ENCODE measurements at places on chromosomes 2 and 18.
A peak's percentile ranks its signal among the peaks of the same experiment; 100 is the strongest.

- DNase-seq, result no peak
These were observed 774.2 kb upstream of the FSHR start for GRCh38 chr2:49928551-49928950.

DNA sequence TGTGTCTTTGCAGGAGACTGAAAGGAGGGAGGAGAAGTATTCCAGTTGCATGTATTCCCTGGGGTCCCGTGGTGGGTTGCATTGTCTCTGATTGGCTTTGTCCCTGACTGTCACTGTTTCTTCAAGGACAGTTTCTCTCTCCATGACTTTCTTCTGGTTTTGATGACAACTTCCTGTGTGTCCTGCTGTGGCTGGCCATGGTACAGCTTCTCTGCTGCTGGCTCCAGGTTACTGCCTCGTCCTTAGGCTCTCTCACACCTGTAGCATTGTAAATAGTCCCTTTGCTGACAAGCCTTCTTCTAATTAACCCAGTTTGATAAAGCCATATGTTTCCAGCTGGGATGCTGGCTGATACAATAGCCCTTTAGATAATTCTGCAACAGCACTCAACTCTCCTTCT lies 129.0 kb downstream of the LPIN1 start:
- no peak for DNase-seq

DNA sequence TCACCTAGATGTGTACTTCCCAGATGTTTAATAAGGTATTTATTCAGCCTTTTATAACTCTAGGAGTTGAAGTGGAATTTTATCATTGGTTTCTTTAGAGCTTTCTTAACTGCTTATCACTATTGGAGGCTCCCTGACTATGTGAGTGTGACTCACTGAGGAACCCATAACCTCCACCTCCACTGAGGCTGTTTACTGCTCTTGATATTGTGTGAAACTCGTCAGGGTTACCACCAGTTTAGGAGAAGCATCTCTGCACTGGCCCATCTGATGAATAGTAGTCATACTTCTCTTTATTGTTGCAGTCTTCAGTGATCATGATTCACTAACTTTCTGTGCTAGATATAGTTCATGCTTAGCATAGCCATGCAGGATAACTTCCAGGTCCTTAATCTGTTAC lies 79.6 kb upstream of the UBXN4 start:
- DNase-seq, result no peak

DNA sequence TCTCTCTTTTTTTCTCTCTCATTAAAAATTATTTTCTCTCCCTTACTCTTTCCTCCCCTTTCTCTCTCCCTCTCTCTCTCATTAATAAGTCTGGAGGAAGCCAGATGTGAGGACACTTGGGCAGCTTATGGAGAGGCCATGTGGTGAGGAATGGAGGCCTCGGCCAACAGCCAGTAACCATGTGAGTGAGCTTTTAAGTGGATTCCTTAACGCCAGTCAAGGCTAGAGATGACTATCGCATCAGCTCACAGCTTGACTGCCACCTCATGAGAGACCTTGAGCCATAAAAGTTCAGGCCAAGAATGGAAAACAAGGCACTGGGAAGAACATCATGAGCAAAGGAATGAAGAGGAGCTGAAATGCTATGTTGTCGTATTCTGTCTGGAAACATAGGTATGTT lies 39.1 kb downstream of the ETAA1 start:
- DNase-seq, result no peak

DNA sequence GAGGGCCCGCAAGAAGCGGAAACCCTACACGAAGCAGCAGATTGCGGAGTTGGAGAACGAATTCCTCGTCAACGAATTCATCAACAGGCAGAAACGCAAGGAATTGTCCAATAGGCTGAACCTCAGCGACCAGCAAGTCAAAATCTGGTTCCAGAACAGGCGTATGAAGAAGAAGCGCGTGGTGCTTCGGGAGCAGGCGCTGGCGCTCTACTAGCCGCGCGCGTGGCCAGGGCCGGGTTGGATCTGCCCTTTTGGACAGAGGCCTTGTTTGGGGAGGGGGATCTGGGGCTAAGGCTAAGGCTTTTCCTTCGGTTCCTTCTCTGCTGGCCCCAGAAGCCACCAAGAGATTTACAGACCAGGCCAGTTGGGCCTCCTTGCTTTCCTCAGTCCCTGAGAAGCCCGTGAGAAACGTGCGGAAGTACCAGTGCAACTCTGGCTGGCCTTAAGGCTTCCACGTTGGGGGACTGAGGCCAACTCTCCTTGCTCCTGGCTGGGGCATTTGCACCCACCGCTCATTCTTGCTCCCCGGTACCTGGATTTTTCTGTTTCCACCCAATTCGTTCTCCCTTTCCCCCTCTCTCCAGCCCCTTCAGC lies 1.0 kb downstream of the HOXD12 start:
- no peak for DNase-seq

- DNase-seq, result peak; percentile 91
These were observed 322.5 kb downstream of the ARHGAP15 start for GRCh38 chr2:143451642-143452281.

GRCh38 chr2:183610724-183611123 lies 486.5 kb downstream of the NUP35 start:
- DNase-seq, result no peak

- DNase-seq, result peak; percentile 22
These were observed 63.3 kb downstream of the KYNU start for GRCh38 chr2:142940606-142941223.

DNA sequence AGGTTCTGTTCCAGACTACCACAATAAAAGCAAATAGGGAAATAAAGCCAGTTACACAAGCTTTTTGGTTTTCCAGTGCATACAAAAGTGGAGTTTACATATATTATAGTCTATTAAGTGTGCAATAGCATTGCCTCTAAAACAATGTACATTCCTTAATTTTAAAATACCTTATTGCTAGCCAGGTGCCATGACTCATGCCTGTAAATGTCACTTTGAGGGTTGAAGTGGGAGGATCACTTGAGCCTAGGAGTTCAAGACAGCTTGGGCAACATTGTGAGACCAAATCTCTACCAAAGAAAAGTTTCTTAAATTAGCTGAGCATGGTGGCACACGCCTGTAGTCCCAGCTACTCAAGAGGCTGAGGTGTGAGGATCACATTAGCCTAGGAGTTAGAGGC lies 52.9 kb upstream of the IMP4 start:
- DNase-seq, result no peak

- no peak for DNase-seq
These were observed 622.6 kb upstream of the ID2 start for GRCh38 chr2:8059255-8059654.

DNA sequence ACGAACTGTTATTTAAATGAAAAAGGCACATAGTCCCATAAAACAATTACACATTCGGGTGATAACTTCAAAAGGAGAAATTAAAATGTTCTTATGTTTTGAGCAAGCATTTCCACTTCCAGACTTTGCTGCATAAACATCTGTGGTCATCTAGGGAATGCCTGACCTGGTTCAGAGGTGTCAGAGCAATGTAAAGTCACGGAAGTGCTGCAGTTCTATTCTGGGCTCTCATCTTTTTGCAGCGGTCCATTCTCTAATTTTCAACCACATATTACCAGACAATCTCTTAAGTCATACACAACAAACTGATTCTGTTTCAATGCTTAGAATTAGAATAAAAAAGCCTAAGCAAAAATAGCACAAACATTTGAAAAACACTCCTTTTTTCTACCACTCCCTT lies 22.0 kb upstream of the PTH2R start:
- no peak for DNase-seq

DNA sequence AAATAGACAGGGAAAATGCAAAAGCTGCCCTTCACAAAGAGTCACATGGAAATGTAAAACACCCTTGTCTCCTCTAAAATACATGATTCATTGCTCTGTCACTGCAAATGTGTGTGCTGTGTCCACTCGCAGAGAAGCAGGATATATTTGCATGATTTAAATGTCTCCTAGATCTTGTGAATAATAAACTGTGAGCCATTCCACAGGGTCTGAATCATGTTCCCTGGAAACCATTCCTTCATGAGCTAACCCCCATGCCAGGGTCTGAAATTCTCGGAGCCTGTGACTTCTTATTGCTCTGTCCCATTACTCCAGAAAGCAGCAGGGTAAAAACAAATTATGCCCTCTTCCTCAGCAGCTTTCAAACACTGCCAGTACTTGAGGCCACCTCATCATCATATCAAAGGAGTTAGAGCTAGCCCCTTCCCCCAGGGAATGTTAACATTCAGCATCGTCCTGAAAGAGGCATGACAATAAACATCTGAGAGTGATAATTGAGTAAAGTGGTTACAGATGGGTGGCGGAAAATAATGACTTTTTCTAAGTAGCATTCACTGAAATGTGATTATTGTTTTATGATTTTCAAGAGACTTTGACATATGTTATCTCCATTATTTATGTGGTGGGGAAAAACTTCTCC lies 11.7 kb upstream of the CNGA3 start:
- DNase-seq, result no peak

GRCh38 chr2:123688231-123688940 lies 336.7 kb upstream of the CNTNAP5 start:
- DNase-seq, result no peak

DNA sequence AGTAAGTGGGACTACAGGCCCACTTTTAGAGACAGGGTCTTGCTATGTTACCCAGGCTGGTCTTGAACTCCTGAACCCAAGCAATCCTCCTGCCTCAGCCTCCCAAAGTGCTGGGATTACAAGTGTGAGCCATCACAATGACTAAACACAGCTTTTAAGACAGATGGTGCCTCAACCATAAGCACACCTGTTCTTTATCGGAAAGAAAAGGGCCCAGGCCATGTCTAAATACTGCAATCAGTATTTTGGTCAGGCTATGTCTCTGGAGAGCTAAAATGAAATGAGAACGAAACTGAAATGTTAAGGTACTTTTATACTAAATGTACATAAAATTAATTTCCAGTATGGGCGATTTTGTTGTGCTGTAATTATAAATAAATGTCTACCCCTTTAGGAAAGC lies 69.5 kb upstream of the SPTBN1 start:
- DNase-seq, result no peak

GRCh38 chr2:109348671-109349502 lies 219.9 kb downstream of the SH3RF3 start:
- no peak for DNase-seq

DNA sequence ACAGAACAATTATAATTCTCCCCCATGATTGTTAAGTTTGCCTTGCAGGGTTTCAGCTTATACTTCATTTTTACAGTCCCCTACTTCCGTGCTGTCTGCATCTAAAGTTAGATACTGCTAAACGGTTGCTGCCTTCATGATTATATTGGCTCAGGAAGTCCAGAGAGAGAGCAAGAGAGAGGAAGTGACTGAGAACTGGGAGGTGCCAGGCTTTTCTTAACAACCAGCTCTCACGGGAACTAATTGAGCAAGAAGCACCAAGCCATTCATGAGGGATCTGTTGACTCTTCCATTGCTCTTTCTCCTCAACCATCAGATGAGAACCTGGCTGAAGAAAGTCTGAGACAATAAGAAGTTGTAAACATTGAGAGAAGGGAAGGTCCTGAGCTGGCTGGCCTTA lies 125.5 kb upstream of the SIX2 start:
- DNase-seq, result peak; percentile 78

GRCh38 chr2:128607911-128608506 lies 289.3 kb upstream of the HS6ST1 start:
- DNase-seq, result no peak

DNA sequence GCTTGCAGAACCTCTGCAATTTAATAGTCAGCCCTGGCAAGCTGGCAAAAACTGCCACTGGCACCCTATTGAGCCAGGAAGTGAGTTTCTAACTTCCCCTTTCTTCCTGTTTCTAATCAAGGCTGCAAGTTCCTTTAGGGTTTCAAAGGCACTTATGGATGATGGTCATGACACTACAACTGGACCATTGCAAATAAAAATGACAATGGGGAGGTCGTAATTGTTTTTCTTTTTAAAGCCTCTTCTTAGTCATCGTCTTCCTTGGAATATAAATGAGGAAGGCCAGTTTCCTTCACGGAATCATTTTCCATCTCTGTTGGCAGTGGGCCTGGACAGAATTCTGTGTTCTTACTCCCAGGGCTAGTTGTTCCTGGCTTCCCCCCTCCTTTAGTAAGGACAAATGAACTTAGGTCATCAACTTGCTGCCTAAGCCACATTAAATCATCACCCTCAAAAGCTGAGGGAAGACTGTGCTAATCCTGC lies 35.8 kb downstream of the SH3RF3 start:
- peak; percentile 31 for DNase-seq

GRCh38 chr18:70149616-70150301 lies 55.7 kb downstream of the RTTN start:
- no peak for DNase-seq

GRCh38 chr2:143607231-143608062 lies 478.2 kb downstream of the ARHGAP15 start:
- DNase-seq, result no peak

DNA sequence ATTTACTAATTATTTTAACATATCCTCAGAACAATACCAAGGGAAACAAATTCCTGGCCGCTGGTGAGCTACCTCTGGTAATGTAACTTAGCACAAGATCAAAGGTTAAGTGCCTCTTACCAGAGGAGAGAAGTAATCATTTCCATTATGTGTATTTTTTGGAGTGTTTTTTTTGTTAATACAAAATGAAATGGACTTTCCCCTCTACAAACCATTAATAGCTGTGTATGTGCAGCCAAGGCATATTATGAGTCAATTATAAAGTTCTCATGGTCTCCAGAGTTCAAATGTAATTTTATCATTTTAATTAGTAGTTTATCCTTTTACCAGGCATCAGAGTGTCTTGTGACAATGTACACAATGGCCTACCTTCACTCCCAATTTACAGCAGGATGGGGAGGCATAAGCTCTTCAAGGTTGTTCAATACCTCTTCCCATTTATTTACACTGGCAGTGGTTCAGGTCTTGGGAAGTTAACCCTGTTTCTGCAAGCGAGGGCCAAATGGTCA lies 242.2 kb downstream of the TGIF1 start:
- no peak for DNase-seq

DNA sequence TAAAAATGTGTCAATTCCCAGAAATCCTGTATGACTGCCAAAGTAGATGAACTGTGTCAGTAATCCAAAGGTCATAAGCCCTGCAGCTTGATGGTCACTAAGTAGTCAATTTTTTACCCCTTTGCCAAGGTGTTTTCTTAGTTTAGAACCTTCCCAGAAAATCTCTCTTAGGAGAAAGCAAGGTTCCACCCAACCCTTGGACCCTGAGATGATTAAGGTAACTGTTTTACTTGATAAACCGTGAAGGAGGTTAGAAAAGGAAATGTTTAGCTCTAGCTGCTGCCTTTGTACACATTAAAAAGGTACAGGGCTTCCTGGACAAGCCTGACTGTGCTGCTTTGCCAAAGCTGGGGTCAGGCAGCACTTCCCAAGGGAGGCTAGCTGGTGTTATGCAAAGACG lies 24.4 kb upstream of the LRP2 start:
- DNase-seq, result no peak

DNA sequence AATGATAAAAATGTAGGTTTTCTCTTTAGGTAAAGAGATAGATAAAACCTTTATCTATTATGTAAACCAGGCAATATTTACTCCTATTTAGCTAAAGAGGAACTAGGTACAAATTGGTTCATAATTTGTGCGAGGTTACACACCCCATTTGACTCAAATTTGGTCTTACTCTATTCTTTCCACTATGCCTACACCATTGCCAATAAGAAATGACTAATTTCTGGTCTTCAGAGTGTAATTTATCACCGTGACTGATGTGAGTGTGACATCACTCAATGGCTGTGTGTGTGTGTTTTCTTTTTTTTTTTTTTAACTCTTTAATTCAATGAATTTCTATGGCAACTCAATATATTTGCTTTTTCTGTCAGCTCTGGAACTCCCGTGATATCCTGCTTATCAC lies 955.8 kb downstream of the TDRD15 start:
- DNase-seq, result no peak

GRCh38 chr2:105609746-105610402 lies 134.8 kb upstream of the NCK2 start:
- DNase-seq, result no peak

Data from inflammatory macrophage treated with lipopolysaccharide for 4 hours (primary cell).